ENCODE measurements at places on chromosomes 2 and 18. TPM values are rescaled to one million over a fixed set of nuclear protein-coding genes. Genes with fewer than 3 reads are reported as not detected.
A peak's percentile ranks its signal among the peaks of the same experiment; 100 is the strongest.

Gene IL36G
- total RNA-seq: not detected

- peak; percentile 45 for DNase-seq
Observed at GRCh38 chr2:178863856-178864620, 56.8 kb upstream of the TTN start.

DNA sequence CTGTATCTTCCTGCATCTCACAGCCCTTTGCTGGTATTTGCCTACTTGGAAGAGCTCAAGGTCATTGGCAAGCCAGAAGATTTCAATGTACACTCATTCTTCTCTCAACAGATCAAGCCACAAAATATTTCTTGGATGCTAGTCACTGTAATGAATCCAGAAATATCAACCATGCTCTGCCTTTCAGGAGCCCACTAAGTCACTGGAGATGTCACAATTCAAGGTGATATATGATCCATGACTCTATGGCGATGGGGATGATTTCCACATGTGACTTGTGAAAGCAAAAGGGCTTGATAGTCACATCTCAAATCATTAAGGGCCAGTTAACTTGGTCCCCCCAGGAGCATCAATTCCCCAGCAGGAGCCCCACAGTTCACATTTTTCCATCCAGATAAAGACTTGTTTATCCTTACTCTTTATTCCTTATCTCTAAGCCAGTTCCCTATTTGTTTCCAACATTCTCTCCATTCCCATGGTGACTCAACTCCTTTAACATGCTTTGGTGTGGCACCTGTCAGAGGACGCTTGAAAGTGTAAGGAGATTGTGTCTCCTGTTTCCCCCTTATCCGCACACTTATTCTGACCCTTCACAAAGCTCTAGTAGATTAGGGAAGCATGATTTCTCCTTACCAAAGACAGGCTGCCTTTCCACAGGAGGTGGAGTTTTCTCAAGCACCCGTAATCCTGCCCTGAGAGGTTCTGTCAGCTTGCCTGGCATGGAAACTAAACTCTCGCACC lies 15.8 kb downstream of the PKDCC start:
- no peak for DNase-seq

GRCh38 chr18:58965291-58966004 lies 100.8 kb downstream of the ZNF532 start:
- DNase-seq: no peak

Gene ARHGAP28
- total RNA-seq: 6.2 TPM

DNA sequence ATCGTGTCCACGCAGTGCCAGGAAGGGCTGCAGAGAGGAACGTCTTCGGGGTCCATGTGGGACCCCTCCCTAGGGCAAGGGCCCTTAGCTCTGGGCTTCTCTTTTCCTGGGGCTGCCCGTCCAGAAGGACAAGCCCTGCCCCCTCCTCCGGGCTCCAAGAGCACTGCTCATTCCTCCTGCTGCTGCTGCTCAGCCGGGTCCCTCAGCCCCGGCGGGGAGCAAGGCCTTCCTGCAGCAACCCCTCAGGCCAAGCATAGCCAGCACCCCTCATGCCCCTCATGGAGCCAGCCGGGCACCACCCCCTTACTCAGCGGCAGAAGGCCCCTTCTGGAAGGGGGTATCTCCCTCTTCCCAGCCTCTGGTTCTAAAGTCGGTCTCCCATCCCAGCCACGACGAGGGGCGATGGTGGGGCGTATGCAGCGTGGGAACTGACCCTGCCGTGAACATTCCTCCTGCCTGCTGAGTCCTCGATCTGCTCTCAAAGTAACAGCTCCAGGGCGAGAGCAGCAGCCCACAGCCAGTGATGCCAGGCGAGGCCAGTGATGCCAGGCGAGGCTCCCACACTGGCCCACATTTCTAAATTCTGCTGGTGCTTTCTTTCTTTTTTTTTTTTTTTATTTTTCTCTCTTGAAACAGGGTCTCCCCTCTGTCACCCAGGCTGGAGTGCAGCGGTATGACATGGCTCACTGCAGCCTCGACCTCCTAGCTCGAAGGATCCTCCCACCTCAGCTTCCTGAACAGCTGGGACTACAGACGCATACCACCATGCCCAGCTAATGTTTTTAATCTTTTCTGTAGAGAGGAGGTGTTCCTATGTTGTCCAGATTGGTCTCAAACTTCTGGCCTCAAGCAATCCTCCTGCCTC lies 99.7 kb downstream of the HDAC4 start:
- peak; percentile 14 for DNase-seq

Gene C2orf92
- total RNA-seq: 10.4 TPM

GRCh38 chr2:210475706-210476105 lies 853 bp downstream of the LANCL1 start:
- DNase-seq: no peak

- peak; percentile 80 for DNase-seq
Observed at GRCh38 chr2:239151201-239152131, 249.4 kb downstream of the HDAC4 start.

Gene SCTR
- not detected for total RNA-seq

DNA sequence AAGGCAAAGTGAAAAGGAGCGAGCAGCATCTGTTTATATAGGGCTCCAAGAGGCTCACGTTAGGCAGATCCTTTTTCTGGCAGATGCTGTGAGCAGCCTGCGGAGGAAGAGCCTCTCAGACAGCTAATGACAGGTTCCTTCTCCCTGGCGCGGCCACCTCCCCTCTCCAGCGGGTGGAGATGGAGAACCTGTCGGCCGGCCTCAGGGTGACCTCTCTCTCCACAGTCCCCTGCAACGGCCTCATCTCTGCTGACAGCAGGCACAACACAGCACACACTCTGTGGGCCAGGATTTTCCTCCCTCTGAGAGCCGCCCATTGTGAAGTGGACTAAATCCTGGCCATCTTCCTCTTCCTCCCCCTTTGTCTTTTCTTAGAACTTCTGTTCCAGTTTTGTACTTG lies 119.8 kb downstream of the PRKCE start:
- peak; percentile 75 for DNase-seq

Gene GNLY
- total RNA-seq: 4.8 TPM

DNA sequence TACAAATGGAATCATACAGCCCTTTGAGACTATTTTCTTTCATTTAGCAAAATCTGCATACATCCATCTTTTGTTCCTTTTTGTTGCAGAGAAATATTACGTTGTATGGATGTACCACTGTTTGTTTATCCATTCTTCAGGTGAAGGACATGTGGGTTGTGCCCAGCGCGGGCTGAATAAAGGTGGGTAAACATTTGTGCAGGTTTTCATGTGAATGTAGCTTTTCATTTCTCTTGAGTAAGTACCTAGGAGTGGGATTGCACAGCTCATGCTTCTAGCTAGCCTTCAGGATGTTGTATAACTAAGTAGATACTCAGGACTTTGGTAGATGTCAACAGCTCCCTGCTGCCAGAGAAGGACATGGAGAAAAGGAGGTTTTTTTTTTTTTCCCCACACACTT lies 50.6 kb upstream of the SPRED2 start:
- DNase-seq: no peak

- DNase-seq: no peak
Observed at GRCh38 chr2:11786191-11786590, 39.8 kb downstream of the LPIN1 start.

DNA sequence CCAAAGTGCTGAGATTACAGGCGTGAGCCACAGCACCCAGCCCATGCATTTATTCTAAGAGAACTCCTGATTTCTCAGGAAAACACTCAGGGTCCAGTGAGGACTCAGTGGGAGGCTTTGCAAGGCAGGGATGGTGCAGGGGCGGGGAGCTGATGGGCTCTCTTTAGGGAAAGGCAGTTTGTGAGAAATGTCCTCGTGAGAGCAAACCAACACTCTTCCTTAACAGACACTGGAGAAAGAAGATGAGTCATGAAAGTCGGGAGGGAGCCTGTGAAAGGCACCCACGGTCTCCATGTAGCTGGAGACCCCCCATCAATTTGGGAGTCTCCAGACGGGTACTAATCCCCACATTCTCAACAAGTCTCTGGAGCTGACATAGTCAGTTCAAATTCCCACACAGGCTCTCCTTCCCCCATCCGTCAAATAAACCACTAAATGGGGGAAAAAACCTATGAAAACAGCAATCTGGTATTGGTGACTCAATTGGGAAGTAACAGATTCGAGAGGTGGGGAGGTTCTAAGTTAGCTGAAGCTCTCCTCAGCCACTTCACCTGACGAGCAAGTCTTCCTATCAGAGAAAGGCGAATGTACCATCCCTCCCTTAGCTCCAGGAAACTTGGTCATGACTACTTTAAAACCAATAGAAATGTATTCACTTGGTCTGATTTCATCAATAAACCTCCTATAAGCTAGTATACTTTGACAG lies 11.0 kb upstream of the CREG2 start:
- DNase-seq: no peak

Gene MPV17
- 45.1 TPM for total RNA-seq

DNA sequence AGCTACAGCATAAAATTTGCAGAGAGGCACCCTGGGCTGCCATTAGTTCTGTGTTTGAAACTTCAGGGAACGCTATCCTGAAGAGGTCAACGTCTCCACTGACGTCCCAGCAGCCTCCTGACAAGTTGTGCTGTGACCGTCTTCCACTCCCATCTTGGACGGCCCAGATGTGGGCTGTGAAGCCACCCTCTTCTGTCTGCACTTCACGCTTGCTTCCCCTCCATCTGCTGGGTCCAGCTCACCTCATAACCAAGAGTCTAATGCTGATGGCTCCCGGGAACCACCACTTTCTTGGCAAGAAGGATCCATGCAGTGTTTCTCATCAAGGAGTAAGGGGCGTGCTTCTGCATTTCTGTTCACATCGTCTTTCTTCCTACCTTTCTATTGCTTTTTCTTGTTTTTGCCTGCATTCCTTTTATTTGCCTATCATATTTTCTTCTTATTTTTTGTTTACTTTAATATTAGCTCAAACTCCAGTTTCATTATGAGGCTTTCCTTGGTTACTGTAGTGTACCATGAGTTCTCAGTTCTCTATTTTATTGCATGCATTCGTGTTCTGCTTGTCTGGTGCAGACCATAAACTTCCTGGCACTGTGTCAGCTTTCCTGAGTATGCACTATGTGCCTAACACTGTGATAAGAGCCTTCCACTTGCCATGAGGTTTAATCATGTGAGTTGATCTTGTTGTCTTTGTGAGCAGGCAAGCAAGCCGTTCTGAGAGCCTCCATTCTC lies 631.8 kb upstream of the RAB6C start:
- DNase-seq: no peak

Gene ASB18
- total RNA-seq: not detected

Gene GAREM2
- 3.2 TPM for total RNA-seq

Gene PSMA8
- not detected for total RNA-seq

- no peak for DNase-seq
Observed at GRCh38 chr2:60958800-60959199, 58.7 kb upstream of the PEX13 start.

Gene TIA1
- 134 TPM for total RNA-seq

Gene RBM44
- total RNA-seq: under 0.01 TPM

DNA sequence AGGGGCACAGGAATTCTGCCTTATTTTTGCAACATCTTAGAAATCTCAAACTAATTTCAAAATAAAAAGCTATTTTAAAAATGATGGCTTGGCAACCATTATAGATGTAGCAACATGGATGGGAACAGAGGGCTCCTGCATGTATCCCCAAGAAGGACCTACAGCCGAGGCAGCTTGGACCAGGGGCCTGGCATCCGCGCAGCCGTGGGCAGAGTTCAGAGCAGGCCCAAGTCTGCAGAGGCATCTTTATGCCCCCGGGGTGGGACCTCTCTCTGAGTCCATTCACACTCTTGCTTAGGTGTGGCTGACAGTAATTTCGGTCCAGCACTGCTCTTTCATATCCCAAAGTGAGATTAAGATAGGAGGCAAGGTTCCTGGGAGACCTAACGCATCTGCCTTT lies 425.8 kb upstream of the MYT1L start:
- no peak for DNase-seq

GRCh38 chr2:204225671-204226073 lies 289.1 kb downstream of the ICOS start:
- no peak for DNase-seq
